Posterior cingulate gyrus (tissue), 11 donors: ENCODE measurements at places on chromosomes 6 and 20.

DNA sequence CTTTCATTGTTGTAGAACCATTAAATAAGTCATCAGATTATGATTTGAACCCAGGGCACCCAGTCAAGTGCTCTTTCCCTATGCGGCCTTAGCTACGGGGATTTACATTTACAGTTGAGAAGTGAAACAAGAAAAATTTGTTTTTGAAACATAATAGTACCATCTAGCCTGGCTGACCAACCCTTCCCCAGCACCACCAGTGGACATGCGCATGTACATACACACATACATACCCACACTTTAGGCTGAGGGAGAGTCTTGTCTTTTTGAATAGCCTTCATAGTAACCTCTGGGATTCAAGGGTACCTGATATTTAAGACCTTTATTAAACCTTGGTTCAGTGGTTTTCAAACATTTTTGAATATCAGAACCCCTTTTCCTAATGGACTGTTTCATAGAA lies 33.8 kb downstream of the SCAND1 start:
- no peak for DNase-seq

DNA sequence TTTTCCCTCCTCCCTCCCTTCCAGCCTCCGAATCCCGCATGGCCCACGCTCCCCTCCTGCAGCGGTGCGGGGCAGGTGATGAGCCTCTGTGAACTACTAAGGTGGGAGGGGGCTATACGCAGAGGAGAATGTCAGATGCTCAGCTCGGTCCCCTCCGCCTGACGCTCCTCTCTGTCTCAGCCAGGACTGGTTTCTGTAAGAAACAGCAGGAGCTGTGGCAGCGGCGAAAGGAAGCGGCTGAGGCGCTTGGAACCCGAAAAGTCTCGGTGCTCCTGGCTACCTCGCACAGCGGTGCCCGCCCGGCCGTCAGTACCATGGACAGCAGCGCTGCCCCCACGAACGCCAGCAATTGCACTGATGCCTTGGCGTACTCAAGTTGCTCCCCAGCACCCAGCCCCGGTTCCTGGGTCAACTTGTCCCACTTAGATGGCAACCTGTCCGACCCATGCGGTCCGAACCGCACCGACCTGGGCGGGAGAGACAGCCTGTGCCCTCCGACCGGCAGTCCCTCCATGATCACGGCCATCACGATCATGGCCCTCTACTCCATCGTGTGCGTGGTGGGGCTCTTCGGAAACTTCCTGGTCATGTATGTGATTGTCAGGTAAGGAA lies at the start of gene OPRM1:
Gene OPRM1 (plus strand): TSS at position 10 of the 612 bp plus-strand sequence. CDS start 305 bp downstream, at position 315.
- DNase-seq, result peak; percentile 34

- peak; percentile 90 for DNase-seq
Observed at GRCh38 chr20:19758501-19759331, 658 bp downstream of the RIN2 start.

- no peak for DNase-seq
Observed at GRCh38 chr6:36912586-36912985, 26.8 kb downstream of the C6orf89 start.

DNA sequence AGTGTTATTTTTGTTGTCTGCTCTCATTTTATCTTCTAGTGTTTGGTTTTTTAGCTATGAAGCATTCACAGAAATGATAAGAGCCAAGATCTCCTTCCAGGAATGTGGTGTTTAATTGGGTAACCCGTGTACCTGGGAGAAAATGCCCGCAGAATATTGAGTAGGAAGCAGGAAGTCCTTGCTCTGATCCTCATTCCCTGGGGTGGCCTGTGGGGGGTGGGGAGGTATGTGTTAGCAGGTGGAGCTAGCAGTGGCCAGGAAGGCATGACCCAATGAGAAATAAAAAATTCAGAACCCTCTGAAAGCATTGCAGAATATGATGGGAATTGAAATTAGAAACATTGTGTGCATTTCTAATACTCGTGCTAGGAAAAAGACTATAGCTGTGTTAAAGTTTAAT lies 100.8 kb downstream of the DTD1 start:
- DNase-seq, result no peak
